Kasumi-1 (cell line): ENCODE measurements at places on chromosomes 5 and 9.
A peak's percentile ranks its signal among the peaks of the same experiment; 100 is the strongest.

- no peak for DNase-seq
Measured at GRCh38 chr9:96122282-96122681, 179.7 kb downstream of the HSD17B3 start.

- no peak for DNase-seq
Measured at GRCh38 chr5:56383761-56384160, 150.6 kb upstream of the ANKRD55 start.

GRCh38 chr5:111580956-111581355 is 68.6 kb upstream of the STARD4 start:
- no peak for DNase-seq

DNA sequence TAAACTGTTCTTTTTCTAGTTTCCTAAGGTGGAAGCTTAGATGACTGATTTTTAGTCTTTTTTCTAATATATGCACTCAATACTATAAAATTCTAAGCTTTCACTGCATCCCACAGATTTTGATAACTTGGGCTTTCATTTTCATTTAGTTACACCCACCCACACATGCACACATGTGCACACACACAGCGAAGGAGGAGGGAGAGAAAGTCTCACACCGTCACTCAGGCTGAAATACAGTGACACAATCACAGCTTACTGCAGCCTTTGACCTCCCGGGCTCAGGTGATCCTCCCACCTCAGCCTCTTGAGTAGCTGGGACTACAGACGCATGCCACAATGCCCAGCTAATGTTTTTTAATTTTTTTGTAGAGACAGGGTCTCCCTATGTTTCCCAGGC is 96.5 kb downstream of the SMIM23 start:
- no peak for DNase-seq

DNA sequence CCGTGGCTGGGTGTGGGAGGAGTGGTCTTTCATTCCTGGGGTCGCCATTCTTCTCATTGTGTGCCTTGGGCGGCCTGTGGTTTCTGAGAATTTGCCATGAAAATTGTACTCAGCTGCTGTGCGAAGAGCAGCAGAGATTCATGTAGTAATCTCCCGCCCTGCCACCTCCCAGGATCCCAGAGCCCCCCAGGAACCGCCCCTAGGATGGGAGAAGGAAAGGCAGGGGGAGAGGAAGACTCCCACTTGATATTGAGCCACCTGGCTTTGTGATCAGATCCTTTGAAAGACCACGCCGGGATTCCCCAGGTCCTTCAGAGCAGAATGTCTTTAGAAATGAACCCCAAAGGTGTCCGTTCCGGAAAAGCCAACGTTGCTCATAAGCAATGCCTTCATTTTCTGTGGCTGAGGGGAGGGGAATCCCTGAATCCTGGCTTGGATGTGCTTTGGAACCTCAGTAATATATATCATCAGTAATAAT is 27.6 kb downstream of the NEURL1B start:
- no peak for DNase-seq

- no peak for DNase-seq
Measured at GRCh38 chr5:53971131-53971530, 339.2 kb downstream of the ARL15 start.

GRCh38 chr9:108060175-108060574 is 570.6 kb upstream of the KLF4 start:
- no peak for DNase-seq

GRCh38 chr9:15469406-15469805 is 41.4 kb downstream of the PSIP1 start:
- no peak for DNase-seq

DNA sequence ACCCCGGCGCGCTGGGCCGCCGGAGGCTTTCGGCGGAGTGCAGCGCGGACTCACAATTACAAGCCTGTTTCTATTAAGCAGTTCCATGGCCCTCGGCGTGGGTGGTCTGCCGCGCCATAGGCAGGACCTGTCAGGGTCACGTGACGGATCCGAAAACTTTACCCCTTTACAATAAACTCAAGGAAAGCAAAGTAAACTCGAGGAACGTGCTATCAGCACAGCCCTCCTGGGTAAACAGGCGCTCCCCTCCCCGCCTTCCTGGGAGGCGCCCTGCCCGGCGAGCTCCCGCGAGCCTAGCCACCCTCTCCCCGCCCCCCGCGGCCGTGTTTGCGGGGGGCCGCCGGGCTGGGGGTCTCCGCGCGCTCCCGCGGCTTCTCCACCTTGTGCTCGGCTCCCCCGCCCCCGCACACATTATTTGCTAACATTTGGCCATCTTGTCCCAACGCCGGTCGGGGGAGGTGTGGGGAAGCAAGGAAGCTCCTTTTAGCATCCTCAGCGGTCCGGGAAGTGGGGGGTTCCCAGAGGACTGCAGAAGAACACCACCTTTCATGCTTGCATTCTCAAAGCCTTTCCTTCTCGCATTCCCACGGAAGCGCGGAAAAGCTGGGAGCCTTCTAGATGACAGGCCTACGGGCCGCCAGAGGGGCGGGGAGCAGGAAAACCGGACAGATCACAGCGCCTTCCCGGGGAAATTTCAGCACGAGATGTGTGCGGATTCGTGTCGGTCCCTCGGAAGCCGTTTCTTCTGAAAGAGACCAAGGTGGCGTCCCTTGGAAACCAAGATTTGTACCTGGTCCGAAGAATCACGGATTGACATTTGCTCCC is at the start of gene PTCH1:
TSS of gene PTCH1 (minus strand) at position 238 of the 825 bp plus-strand sequence.
- DNase-seq = no peak

GRCh38 chr5:139082813-139083498 is 115.2 kb downstream of the SIL1 start:
- DNase-seq = no peak

- no peak for DNase-seq
Measured at GRCh38 chr5:28217695-28218094, 1179.3 kb upstream of the CDH9 start.

GRCh38 chr5:95731571-95732554 is 727 bp downstream of the RHOBTB3 start:
- DNase-seq = peak; percentile 39

DNA sequence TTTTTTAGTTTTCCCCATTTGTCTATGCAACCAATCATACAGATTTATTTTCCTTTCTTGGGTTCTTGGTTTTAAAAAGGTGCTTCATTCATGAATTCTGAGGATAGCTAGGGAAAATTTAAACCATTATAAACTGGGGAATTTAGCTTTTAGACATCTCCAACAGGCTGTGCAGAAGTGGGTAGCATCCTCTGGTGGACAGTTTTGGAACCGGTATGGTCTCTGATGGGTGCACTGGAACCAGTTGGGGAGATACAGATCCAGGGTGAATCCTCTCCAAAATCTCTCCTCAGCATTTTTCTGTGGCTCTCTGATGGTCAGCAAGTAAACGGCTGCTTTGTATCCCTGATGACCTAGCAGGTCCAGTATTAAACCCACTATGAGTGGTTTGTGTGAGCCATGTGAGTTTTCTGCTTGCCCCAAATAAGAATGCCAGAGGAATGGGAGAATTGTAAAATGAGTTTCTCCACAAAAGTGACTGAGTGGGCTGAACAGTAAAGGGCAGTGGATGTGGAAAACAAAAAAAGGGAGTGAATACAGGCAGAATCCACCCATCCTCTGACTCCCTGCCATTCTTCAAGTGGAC is 9.1 kb upstream of the DNAJC25 start:
- DNase-seq = peak; percentile 84

DNA sequence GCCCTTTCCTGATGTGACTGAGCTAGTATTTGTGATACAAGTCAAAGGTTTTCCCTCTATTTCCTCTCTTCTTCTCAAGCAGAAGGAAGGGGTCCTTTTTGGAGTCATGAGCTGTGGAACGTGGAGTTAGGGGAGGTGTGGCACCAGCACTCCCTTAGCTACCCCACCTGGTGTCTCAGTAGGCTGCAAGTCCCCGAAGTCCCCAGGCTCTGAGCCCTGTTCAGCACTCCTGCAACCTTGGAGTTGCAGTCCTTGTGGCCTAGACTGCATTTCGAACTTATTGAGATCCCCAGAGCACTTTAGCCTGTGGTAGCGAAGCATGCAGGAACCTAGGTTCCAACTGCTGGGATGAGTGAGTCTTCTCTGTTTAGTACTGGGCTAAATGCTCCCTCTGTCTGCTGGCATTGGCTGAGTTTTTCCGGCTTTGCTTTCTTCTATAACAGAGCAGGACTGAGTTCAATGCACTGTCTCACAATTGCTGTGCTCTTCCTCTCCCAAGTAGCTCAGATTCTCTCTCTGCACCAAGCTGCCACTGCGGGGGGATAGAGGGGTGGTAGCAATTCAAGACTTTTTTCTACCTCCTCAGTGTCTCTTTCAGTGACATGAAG is 600.7 kb upstream of the CDH9 start:
- no peak for DNase-seq

DNA sequence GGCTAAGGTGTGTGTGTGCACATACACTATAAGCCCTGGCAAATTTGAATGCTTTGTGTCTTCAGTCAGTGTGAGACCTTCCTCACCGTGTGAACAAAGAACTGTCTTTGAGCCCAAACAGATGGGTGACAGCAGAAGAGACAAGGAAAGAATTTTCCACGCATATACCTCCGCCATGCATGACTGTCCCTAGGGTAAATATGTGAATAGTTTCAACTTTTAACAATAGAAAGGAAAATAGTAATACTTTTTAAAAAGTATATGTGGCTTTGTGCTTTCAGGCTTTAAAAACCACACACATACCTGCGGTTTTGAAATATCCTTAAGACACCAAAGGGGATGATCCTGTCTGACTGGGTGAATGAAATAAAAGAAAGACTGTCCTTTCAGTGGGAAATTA is 438.6 kb upstream of the MPDZ start:
- DNase-seq = no peak

- DNase-seq = no peak
Measured at GRCh38 chr9:37432020-37432419, 9.5 kb downstream of the GRHPR start.

DNA sequence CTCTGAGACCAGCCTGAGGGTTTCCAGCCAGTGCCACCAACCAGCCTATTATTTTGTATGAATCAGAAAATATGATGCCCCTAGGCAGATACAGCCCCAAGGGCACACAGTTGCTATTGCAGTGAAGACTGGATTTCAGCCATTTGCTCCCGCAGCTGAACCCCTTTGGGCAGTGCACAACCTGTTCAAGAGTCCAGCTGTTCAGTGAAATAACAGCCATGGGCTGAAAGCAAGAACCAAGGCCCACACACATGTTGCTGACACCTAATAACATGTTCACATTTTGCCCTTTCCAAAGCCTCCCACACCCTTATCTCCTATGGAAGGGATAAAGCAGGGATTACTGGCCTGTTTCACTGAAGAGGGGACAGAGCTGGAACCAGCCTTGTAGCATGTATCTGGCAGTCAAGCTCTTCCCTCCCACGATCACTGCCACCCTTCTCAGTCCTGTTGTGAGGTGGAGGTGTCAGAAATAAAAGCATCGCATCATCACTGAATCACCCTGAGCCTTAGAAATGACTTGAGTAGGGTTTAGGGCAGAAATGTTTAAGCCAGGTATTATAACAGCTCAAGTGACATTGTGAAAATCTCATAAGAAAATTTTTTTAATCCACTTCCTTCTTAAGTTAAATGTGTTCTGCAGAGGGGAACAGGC is 137.1 kb upstream of the FSTL4 start:
- no peak for DNase-seq

GRCh38 chr5:86858442-86858841 is 240.7 kb downstream of the COX7C start:
- no peak for DNase-seq

DNA sequence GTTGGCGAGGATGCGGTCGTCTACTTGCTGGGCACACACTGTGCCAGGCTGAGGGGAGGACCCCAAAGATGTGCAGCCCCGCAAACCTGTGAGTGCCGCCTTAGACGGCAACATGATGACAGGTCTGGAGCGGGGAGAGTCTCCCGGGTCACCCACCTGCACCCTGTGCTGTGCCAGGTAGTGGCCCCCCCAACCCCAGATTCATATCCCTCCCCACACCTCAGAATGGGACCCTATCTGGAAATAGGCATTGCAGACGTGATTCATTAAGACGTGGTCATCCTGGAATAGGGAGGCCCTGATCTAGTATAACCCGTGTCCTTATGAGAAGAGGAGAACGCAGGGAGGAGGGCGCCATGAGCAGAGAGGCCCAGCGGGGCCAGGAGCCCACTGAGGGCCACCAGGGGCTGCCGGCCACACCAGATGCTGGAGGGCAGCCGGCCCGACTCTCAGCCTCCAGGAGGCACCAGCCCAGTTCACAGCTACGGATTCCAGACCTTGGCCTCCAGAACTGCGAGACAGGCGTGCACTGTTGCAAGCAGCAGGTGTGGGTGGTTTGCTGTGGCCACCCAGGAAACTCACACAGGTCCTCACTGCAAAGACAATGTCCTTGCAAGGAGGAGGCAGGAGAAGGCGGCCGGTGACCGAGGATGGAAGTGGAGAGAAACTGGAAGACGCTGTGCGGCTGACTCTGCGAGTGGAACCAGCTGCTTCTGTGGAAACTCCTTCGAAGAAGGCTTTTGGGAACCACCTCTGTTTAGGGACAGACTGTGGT is 131.9 kb upstream of the LPCAT1 start:
- DNase-seq = no peak

DNA sequence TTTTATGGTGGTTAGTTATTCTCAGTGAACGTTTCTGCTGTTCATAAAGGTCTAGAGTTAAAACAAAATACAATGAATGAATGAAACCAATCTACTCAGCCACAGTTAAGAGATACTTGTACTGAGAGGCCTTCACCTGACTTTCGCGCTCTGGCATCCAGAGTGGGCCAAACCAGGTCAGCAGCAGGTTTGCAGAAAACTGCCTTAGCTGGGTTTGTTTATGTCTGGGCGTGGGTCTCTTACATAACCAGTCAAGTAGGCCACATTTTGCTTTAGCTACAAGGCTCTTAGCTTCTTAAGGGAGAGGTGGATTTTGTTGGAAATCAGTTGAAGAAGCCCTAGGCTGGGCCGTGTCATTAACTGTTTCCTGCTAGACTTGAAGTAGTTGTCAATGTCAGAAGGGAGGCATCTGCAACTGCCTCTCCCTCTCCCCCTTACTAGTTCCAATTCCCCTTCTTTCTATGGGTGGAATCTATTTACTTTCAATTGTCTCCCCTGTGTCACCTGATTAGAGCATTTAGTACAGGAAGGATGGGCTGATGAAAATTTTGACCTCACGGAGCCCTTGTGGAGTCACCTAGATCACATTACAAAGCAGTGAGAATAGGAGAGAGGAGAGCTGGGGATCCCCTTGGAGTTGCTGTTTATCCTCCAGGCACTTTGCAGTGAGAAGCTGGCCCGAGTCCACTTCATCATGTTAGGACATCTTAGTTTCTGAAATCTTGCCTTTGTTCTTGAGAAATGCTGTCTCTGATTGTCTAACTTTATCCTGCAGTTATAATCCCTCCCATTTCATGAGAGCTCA is 200.5 kb downstream of the ARHGEF28 start:
- no peak for DNase-seq

GRCh38 chr5:2588850-2589501 is 162.5 kb downstream of the IRX2 start:
- DNase-seq = no peak

DNA sequence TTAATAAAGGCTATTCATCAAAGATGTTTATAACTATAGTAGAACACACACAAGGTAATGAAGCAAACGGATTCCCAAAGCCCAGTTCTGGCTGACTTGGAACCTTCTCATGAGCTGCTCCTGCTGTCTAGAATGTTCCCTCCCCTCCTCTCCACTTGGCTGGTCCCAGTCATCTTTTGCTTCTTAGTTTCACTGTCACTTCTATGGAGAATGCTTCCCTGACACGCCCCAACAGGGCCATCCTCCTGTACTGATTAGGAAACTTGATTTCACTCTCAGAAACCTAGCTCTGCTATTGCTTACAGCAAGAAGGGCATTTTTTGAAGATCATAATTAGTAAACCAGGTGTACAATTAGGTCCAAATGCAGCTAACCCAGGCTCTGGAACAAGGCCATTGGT is 3.2 kb upstream of the RAPGEF1 start:
- DNase-seq = no peak

GRCh38 chr9:133536080-133536479 is 1.6 kb downstream of the ADAMTSL2 start:
- DNase-seq = no peak
